ENCODE measurements at places on chromosomes 4 and X.

- DNase-seq = peak; percentile 25
These were observed 723 bp downstream of the MORC4 start for GRCh38 chrX:106999002-106999975.

GRCh38 chr4:152279234-152279566, 256.7 kb downstream of the FBXW7 start:
- no peak for DNase-seq

- DNase-seq = no peak
These were observed 101.1 kb downstream of the MID1 start for GRCh38 chrX:10519278-10519677.

GRCh38 chrX:136212557-136213111, 38.6 kb downstream of the MAP7D3 start:
- DNase-seq = no peak

DNA sequence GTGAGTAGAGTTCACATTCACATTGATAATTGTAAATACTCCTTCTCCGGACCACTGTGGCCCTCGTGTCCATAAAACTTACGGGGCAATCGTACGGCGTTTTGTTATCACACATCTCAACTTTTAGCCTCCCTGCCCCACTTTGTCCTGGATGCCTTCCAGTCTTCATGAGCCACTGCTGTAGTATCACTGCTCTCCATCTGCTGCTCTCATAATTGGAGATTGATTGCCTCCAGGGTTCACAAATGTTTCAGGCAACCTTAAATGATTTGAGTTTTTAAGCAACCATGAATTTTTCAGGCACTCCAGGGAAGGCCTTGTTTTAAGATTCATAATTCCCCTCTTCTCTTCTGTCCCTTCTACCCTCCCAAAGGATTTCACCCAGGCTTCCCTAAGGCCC, 28.4 kb downstream of the ALPK1 start:
- peak; percentile 5 for DNase-seq

DNA sequence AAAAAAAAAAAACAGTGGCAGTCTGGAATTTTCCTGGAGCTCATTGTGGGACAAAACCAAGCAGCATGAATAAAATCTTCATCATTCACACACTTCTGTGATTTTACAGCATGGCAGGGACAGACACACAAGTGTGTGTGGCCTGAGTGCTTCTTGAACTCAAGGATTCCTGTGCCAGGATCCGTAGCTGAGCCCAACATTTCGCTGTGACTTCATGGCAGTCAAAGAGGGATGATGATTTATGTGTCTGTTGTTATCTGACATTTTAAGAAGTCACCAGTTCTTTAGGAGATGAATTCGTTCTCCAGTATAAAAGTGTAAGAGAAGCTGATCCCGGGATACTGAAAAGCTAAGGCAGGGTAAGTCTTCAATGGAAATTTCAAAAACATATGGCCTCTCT, 57.0 kb downstream of the ING2 start:
- DNase-seq = no peak

DNA sequence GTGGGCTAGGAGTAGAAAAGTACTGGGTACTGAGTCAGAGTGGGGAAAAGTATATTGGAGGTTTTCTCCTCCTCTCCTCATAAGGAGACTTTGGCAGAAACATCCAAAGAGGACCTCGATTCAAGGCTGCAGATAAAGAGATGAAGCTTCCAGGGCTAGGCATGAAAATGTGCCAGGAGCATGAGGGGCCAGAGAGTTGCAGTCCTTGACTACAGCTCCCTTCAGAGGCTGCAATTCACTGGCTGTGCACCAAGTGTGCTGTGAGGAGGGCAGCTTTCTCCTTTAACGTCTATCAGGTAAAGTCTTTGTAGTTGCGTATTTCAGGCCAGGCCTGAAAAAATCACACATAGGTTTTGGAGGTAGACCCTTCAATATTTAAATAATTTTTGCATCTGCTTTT, 174.9 kb upstream of the VEGFC start:
- DNase-seq = no peak

DNA sequence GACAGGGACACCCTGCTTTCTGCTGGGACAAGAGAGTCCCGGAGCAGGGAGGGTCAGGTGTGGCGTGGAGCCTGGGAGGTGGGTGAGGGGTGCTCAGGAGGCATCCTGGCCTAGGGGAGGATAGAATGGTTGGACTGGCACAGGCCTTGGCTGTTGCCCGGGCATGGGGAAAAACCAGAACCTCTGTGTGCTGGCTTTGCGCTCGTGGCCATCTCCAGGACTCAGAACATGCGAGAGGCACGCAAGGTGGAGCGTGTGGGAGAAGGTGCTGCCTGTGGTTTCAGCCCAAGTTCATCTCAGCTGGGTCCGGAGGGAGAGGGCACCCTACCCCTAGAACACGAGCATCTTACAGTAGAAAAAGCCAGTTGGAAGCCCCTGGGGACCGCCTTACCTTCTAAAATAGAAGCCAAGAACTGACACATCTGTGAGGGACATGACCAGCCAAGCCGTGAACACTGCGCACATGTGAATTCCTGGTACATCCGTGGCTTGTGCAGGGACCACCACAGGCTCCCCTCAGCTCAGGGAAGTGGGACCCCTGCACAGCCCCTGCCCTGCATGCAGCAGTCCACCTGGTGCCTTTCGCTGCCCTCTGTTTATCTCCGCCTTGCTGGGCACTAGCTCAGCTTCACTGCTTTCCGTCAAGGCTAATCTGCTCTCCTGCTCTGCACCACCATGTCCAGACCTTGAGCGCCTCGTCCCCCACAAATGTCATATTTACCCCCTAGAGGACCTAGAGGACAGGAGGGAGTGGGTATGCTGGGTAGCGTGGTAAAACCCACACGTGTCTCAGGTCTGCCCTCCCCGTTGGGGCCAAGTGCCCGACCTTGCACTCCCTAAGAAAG, 13.5 kb downstream of the MSANTD1 start:
- DNase-seq = no peak

- no peak for DNase-seq
These were observed 1083.1 kb upstream of the PCDH10 start for GRCh38 chr4:132065940-132066495.

DNA sequence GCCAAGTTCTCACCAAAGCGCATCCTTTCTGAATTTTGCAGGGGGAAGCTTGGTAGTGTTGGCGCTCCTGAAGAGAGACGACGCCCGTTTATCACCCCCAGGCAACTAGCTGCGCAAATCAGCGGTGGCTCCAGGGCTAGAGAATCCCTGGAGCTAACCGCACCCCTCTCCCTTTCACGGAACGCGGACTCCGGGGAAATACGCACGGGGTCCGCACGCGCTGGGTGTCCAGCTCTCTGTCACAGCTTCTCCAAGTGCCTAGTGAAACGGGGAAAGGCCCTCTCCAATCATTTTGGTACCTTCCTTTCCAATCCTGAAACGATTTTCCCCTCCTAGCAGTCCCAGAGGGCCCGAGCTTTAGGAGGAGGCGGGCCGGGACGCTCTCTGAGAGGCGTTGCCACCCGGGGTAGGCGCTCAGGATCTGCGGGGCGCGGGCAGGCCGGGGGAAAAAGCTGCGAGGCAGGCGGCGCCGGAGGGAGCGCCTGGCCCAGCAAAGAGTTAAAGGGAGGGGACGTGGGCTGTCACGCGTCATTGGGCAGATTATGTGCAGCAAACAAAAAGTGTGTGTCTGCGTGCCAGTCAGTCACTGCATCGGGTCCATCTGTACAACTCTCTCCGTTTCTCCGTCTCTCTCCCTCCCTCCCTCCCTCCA, at the start of gene PRDM8:
PRDM8 (plus strand) TSS at position 582 of the 652 bp plus-strand sequence. CDS start 2,578 bp downstream, outside the sequence.
- DNase-seq = peak; percentile 86

- peak; percentile 38 for DNase-seq
These were observed at the start of gene IDUA for GRCh38 chr4:986879-987623. IDUA (plus strand) TSS chr4:987044; CDS start chr4:987085, 41 bp downstream.

- DNase-seq = no peak
These were observed 4.5 kb upstream of the ZNF732 start for GRCh38 chr4:309807-310206.

DNA sequence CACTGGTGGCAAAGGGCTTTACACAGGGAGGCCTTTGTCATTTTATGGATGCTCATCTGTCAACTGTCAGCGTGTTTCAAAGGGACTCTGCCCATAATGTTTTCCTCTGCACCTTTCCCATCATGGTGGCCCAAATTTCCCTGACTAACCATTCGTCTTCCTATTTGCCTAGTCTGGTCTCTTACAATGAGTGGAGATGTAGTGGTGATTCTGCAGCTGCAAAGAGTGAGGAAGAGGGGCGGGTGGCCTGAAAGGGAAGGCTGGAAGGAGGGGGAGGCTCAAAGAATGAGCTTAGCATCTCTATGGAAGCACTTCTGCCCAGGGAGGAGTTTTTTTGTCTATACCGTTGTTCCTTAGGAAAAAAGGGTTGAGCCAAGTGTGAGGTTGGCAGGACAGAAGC, 447.5 kb downstream of the NKX6-1 start:
- DNase-seq = no peak

- DNase-seq = no peak
These were observed 99.8 kb downstream of the ARHGAP10 start for GRCh38 chr4:147831551-147832171.

GRCh38 chr4:41359836-41360213, 103.1 kb downstream of the UCHL1 start:
- DNase-seq = no peak

DNA sequence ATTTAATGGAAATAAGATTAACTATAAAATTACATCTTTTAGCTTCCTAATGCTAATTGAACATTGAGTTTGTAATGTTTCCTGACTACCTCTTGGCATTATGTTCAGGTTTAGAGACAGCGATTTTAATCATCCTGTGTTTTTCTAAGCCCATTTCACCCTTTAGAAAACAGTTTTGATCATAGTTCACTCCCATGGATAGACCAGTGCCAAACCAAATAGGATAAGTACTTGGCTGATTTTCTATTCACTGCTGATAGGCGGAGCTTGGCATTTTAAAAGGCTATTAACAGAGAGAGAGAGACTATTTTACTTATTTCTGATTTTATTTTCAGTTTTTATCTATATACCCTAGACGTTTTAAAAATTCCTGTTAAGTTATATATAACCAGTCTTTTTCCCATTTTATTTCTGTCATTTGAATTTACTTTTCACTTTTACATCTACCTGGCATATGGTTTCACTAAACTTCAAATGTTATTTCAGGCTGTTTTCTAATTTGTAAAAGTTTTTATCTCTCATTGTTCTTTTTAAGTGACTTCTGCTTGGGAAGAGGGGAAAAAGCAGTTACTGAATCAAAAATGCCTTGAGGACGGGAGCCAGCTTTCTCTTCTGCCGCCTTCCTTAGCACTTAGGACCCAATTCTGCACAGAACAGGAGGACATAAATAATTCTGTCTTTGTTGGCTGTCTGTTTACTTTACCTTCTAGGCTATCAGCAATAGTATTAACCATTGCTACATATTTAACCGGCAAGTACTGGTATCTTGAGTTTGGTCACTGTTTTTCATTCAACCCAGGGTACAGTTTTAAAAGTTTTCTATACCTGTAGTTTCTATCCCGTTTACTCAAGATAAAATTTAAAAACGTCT, 46.4 kb downstream of the SGMS2 start:
- DNase-seq = no peak

GRCh38 chr4:189311251-189311650, 629.4 kb upstream of the FRG1 start:
- DNase-seq = no peak

- no peak for DNase-seq
These were observed 49.5 kb upstream of the MAGEA8 start for GRCh38 chrX:149831473-149831872.

DNA sequence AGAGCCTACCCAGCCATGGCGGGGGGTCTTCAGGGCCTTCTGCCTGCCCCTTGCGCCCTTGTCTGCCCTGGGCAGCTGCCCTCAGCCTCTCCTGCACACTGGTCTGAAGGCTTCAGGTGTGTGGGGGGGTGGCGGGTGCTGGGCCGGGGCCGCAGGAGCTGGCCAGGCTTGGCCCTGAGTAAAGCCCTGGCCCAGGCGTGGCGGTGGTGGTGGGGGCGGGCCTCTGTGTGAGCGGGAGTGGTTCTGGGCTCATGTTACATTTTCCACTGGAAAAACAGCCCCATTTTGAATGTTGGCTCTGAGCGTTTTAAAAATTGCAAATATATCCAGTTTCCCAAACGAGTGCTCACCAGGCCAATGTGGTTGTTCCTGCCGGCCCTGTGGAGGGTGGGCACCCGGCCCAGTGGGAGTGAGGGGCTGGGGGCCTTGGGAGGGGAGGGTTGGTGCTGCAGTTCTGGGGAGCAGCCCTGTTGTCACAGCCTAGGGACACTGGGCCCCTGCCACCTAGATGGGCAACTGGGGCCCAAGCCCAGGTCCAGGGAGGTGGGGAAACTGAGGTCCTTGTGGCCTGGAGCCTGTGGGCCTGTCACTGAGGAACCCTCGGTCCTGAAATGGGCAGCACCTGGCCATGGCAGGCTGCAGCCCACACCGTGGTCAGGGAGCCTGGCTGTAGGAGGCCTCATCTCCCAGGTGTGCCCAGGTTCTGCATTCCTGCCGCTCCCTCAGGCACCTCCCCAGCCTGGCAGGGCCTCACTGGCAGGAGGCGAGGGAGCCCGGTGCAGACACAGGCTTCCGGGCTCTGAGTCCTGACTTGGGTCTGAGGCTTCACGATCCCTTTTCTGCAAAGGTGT, 28.3 kb downstream of the FGFRL1 start:
- no peak for DNase-seq

GRCh38 chr4:67522851-67523671, 22.2 kb downstream of the CENPC start:
- DNase-seq = no peak

GRCh38 chrX:16113978-16114565, 9.3 kb upstream of the GRPR start:
- no peak for DNase-seq

- DNase-seq = peak; percentile 40
These were observed 128.5 kb downstream of the PRSS12 start for GRCh38 chr4:118224243-118224829.

DNA sequence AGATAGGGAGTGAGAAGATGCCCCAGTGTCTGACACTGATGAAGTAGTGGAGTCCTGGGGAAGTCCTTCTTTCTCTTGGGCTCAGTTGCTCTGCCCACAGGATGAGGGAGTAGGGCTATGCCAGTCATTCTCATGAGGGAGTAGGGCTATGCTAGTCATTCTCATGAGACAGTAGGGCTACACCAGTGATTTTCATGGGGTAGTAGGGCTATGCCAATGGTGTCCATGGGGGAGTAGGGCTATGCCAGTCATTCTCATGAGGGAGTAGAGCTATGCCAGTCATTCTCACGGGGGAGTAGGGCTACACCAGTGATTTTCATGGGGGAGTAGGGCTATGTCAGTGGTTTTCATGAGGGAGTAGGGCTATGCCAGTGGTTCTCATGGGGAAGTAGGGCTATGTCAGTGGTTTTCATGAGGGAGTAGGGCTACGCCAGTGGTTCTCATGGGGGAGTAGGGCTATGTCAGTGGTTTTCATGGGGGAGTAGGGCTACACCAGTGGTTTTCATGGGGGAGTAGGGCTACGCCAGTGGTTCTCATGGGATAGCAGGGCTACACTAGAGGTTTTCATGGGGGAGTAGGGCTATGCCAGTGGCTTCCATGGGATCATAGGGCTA, 43.3 kb upstream of the SOD3 start:
- DNase-seq = no peak

Data from NCI-H2171 treated with DMSO at 0.1 percent for 48 hours (cell line).